ENCODE measurements at places on chromosomes 5 and 9.

GRCh38 chr5:111670826-111671492 is 86.0 kb downstream of the NREP start:
- DNase-seq, result no peak

GRCh38 chr5:39052141-39052540 is 22.1 kb downstream of the RICTOR start:
- DNase-seq, result no peak

DNA sequence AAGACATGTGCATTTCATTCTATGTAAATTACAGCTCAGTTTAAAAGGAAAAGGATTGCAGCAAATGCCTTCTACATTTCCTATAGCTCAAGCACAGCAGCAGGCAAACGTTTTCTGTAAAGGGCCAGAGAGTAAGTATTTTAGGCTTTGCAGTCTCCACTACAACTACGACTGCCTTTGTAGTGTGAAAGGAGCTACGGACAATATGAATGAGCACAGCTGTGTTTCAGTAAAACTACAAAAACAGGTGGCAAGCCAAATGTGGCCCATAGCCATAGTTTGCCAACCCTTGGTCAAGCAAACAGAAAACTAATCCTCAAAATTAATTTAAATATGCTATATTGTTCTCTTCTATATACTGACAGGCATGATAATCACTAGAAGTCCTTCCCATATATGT is 7.2 kb downstream of the PTBP3 start:
- no peak for DNase-seq

DNA sequence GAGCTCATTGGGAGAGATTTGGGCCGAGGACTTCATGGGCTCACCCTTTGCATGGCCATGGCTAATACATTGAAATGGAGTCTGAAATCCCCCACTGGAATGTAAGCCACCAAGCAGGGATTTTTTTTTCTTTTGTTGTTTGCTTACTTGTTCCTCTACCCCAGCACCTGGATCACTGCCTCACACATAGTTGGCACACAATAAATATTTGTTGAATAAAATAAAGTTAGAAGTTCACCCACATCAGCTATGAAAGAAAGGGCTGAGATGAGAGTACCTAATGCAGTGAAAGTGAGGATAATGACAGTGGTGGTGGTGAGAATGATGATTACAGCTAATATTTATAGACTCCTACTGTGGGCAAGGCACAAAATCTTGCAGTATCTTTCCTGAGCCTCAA is 98.1 kb upstream of the ANXA1 start:
- no peak for DNase-seq

DNA sequence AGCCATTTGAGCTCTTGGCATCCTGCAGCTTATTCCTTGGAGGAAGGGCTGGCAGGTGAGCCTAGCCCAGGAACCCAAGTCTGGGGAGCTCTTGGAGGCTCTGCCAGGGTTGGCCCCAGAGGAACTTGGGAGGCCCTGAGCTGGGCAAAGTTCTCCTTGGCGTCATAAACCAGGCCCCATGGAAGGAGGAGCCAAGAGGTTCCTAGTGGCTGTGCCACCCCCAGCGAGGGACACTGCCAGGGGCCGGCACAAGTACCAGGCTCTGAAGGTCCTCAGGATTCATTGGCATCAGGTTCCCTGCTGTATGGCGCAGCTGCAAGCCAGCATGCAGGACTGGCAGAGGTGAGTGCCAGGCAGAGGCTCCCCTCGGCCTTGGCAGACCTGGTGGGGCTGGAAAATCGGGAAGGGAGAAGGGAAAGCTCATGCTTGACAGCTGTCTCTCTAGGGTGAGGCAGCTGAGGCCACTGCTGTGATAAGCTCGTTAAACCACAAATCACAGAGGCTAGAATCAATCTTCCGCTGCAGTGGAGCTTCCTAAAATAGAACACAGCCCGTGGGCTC is 54.6 kb upstream of the SYNPO start:
- no peak for DNase-seq

Data from stimulated activated CD4-positive, alpha-beta T cell treated with anti-CD3 and anti-CD28 coated beads, Interleukin-2, amount 100 ng/mL, for 4 hours (primary cell).